ENCODE measurements at places on chromosomes 16 and 17.

GRCh38 chr16:79656553-79657115 is 56.1 kb upstream of the MAF start:
- no peak for DNase-seq

DNA sequence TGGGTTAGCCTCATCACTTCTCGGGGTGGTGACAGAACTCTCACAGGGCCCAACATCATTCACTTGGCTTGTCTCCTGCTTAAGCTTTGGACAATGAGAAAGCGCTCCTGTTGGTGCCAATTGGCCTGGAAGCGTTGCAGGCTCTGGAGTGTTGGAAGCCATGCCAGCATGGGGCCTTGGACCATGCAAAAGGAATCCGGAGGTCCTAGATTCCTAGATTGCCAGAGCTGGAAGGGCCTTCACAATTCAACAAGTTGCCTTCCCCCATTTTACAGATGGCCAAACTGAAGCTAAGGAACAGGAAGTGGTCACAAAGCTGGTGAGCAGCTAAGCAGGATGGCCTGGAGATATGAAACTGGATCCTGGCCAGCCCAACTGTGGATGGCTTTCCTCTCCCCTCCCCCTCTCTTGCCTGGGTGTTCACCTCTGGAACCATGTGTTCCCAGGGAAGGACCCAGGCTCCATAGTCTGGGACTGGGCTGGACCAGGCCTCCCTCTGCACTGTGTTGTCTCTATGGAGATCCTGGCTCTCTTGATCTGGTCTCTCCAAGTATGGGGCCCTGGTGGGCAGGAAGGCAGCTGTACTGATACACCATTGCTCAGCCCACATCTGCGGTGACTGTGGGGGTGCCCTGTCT is 6.0 kb upstream of the IGFBP4 start:
- DNase-seq = no peak

DNA sequence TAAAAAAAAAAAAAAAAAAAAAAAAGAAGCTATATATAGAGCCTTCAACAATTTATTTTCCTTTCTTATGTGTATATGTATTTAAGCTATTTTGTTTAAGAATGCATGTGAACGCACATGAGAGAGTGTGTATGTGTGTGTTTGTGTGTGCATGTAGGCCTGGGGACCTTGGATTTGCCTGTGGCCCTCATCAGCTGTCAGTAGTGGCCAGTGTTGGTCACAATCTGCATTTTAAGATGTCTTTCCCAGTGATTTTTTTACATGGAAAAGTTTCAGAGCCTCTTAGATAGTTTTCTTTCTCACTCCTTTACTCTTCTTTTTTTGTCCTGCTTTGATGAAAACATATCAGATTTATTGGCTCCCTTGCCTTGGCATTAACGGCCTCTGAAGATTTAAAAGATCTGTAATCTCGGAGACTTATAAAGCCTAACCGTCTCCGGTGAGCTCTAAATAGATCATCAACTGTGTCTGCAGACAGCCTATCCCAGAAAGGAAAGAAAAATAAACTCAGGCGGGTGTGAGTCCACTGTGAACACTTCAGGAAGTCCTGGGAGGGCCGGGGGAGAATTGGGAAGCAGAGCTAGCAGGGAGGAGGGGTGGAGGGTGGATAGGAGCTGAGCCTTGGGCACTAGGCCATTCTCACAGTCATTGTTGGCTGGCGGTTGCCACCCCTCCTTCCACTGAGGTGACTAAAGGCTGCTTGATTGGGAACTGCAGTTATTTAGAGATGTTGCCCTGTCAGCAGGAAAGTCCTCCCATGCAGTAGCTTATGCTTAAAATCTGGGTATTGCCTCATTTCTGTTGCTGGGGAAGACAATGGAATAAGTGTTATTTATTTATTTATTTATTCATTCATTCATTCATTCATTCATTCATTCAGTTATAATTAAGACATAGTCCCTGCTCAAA is 86.8 kb downstream of the WWP2 start:
- DNase-seq = peak; percentile 45

GRCh38 chr17:79001190-79002020 is 8.2 kb downstream of the CANT1 start:
- no peak for DNase-seq

- DNase-seq = no peak
Measured at GRCh38 chr17:7111784-7112509, 2.7 kb downstream of the ASGR2 start.

- no peak for DNase-seq
Measured at GRCh38 chr17:35947156-35947585, 3.7 kb upstream of the LYZL6 start.

DNA sequence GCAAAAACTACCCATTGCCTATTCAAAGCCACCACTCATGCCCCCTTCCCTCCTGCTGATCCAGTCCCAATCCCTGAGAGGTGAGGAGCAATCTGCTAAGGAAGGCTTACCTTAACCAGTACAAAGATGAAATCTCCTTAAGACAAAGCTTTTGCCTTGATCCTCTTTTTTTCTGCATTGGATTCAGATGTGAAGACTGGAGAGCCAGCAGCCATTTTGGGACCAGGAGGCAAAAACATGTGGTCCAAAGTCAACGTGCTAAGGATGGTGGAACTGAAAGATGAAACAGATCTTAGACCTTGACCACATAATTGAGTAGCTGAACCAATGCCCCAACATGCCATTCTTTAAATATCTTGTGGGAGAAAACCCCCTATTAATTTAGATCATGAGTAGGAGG is 171.4 kb downstream of the IRX5 start:
- DNase-seq = no peak

DNA sequence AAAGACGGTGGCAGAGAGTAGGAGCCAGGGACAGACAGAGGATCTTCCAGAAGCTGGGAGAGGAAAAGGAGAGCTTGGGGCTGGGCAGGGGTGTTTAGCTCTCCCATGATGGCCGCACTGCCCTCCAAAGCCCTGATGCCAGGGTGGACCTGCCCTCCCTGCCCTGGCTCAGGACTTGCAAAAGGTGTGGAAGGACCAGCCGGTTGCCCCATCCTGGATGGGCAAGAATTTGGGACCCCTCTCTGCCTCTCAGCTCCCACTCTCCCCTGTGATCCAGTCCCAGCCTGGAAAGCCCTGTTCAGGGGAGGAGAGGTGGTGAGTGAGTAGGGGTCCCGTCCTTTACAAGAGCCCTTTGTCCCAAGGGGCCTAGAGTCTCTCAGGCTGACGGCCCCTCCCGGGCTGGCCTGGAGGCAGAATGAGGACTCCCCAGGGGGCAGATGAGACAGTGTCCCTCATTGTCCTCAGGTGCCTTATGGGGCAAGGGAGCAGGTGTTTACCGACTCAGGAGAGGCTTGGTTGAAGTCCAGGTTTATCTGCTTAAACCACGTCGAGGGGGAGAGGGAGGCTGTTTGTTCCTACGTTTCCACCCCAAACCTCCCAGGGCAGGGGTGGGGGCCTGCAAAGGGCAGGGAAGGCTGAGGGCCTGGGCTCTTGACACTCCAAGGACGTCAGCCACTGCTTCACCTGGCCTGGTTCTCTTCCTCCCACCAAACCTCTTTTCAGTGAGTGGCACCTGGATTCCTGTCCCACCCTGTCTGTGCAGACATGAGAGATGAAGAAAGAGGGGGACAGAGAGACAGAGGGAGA is 19.3 kb upstream of the ITGA3 start:
- no peak for DNase-seq

DNA sequence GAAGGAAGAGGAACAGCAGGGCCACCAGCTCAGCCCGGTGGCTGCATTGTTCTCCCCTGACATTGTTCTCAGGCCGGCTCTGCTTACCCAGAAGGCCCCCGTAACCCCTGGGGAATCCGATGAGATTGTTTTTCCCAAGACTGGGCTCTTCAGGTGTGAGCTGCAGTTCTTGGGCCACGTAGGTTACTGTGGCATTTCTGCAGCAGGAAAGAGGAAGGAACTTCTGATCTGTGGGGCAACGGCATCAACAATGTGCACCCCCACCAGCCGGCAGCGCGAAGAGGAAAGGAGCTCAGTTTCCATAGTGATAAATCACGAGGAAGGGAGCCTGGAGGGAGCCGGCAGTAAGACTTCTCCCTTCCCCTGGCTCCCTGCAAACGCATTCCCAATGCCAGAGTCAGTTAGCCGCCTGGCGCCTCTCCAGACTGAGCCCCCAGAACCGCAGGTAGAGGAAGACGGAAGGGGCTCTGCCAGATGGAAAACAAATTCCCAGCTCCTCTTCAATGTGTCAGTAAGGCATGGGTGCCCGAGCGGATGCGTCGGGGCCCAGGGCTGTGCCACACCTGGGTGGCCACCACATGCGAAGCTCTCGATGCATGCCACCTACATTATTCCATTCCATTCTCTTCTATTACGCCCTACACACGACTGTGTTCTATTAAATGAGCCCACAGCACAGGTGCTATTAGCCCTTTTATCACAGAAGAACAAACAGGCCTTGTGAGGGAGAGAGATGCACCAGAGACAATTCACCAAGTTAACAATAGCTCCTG is 21.5 kb upstream of the PECAM1 start:
- DNase-seq = peak; percentile 53

DNA sequence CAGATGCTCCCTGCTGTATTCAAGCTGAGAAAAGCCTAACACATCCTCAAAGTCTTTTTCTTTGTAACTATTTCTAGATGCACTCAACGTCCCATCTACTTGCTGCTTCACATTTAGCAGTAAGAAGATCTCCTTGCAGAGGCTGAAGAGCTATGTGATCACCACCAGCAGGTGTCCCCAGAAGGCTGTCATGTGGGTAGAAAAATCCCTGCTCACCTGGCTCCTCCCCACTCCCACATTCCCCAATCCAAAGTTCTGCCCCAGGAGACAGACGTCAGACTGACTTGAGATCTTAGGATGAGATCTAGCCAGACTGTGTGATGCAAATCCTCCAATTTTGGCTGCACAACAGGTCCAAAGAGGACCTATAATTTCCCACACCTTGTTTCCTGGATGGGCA is 1.1 kb downstream of the CCL13 start:
- no peak for DNase-seq

DNA sequence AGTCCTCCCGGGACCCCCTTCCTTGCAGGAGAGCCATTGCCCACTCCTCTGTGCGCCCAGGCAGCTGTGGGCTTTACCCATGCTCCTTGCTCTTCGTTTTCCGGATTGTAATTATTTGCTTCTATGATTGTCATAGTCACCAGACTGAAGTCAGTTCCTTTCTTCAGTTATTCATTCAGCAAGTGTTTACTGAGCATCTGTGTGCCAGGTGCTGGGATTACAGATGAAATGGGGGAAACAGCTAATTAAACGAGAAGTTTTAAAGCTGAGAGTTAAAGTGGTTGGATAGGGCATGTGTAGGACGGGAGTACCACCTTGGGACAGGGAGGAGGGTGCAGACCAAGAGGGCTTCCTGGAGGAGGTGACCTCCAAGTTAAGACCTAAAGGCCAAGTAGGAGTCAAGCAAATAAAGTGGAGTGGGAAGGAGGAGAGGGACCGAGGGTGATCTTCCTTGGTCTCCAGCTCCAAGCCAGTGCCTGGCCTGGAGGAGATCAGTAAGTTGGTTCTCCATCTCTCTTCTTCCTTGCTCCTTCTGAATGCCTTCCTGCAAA is 126.6 kb downstream of the OR1D5 start:
- no peak for DNase-seq

DNA sequence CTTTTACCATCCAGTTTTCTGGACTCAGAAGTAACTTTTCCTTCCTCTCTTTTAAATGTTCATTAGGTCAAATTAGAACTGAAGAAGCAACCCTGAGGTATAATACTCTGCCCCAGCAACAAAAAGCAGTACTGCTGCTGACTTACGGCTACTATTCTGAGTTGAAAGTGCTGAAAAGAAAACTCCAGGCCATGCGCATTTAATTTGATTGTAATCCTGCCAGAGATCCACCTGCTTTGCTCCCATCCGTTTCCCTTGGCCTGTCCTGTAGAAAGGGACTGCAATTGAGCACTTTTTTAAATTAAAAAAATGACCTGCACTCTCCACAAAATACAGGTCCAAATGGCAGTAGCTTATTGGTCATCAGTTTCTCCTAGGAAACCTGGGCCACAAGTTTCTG is 61.6 kb downstream of the PITPNC1 start:
- DNase-seq = no peak

DNA sequence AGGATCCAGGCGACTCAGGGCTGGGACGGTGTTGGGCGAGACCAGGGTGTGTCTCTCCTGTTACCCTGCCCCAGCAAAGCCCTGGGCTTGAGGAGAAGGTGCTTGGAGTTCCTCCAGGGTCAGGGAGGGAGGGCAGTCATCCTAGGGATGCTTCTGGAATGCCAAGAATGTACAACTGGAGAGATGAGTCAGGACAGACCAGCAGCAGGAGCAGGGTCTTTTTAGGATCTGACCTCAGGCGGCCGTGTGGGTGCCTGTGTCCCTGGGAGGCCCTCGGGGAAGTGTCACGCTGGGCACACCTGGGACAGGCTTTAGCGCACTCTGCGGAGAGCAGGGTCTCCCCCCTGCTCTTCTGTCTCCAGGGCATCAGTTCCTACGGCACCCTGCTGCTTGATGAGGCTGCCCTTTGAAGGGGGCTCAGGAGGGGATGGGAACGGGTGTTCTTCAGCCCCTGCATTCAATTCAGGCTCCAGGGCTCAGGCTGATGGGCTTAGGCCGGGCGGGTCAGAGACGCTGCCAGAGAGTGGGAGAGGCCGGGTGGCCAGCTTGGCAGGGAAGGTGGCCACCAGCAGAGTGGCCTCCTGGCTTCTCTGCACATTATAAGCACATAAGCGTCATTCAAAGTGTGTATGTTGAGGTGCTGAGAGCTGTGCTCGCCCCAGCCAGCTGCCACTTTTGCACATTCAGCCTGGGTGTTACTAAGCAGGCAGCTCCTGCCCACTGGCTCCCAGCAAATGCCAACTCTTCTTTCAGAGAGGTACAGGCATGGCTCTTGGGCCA is 8.4 kb upstream of the MTSS2 start:
- DNase-seq = no peak

GRCh38 chr17:49050611-49051010 is 53.4 kb downstream of the IGF2BP1 start:
- no peak for DNase-seq

DNA sequence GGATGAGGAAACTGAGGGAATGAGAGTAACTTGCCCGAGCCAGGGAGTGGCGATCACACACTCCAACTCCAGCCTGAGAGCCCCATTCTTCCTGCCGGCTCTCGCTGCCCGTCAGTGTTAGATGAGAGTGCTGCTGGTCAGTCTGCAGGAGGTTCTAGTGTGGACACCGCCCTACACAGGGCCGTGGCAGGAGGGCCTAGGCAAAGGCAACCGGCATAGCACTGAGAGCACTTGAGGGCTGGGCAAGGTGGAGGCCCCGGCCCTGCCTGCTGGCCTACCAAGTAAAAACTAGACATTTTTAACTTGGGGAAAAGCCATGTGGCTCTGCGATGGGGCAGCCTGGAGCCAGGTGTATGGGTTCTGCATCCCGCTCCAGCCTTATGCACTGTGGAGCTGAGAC is 354.8 kb downstream of the SEC14L1 start:
- DNase-seq = no peak

DNA sequence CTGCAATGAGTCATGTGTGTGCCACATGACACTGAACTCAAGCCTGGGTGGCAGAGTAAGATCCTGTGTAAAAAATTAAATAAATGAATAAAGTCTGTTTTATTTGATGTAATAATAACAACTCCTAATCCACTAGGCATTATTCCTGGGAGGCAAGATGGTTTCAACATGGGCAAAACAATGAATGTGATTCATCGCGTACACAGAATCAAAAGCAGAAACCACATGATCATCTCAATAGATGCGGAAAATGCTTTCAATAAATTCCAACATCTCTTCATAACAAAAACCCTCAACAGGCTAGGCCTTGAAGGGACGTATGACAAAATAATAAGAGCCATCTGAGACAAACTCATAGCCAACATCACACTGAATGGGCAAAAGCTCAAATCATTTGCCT is 195.4 kb downstream of the CDH11 start:
- no peak for DNase-seq

Data from nucleus accumbens (tissue), 56 donors.